ENCODE measurements at places on chromosomes 2 and 18. TPM values are rescaled to one million over a fixed set of nuclear protein-coding genes. Genes with fewer than 3 reads are reported as not detected.

GRCh38 chr18:44520981-44521667, 159.6 kb upstream of the SETBP1 start:
- no peak for DNase-seq

RAX gene
- not detected for total RNA-seq

DNA sequence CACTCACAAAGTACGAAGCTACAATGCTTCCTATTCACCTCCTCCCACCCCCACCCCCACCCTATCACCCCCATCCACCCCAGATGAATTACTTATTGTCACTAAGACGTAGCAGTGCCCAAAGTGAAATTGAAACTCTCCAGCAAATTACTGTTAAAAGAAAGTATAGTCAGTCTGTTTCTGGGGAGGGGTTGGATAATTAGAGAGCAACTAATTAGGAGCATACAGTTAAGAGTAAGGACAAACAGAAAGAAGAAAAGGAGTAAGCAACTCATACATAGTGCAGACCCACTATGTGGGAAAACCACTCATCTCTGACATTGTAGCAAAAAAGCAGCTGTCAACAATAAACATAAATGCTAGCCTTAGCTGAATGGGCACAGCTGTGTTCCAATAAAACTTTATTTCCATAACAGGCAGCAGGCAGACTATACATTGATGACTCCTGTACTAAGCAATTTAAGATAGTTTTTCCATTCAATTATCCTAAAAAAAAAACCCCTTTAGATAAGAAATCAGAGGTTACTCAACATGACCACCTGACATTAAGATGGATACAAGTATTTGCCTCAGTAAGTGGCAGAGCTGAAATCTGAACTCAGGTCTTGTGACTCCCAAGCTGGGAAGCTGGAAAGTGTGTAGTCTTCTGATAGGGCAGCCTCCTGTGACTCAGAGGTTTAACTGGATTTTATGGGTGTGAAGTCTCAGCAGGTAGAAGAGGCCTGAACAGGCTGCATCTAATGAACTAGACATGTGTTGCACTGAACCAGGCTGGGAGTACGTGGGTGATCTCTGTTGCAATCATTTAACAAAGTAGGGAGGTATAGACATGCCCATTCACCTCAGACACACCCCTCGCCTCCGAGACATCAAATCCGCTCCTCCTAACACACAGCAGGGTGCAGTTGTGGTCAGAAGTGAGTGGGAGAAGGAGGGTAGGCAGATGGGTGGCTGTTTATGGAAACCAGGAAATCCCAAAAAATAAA, 171.8 kb upstream of the KLF7 start:
- DNase-seq: no peak

GRCh38 chr18:70183441-70183840, 22.0 kb downstream of the RTTN start:
- no peak for DNase-seq

GRCh38 chr2:28336982-28337627, 55.6 kb upstream of the FOSL2 start:
- DNase-seq: no peak

GRCh38 chr18:35861367-35862118, 110.9 kb upstream of the RMP24 start:
- peak; percentile 42 for DNase-seq

DNA sequence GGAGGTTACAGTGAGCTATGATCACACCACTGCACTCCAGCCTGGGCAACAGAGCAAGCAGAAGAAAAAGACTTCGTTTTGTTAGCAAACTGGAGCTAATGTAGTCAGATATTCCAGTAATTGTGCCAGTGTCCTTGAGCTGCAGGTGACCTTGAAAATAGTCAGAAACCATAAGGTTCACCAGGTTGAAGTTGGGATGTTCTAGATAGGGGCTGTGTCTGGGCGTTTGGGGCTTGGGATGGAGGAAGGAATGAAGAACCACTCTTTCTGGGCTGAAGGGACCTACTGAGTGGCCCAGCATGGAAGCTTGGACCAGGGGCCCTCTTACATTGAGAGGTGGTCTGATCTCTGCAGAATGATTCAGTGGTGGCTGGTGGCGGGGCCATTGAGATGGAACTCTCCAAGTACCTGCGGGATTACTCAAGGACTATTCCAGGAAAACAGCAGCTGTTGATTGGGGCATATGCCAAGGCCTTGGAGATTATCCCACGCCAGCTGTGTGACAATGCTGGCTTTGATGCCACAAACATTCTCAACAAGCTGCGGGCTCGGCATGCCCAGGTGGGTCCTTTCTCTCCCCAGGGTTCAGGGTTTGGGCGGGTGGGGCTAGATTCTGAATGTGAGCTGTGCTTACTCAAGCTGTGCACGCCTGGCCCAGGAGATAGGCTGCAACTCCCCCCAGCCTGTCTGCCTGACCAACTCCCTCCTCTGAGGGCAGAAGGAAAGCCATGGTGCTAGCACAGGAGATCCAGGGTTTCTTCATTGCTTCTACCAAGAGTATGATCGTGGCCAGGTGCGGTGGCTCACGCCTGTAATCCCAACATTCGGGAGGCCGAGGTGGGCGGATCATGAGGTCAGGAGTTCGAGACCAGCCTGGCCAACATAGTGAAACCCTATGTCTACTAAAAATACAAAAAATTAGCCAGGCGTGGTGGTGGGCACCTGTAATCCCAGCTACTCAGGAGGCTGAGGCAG, 17.1 kb downstream of the CCT7 start:
- DNase-seq: no peak

GRCh38 chr18:32160547-32160946, 29.3 kb upstream of the MEP1B start:
- DNase-seq: no peak

DNA sequence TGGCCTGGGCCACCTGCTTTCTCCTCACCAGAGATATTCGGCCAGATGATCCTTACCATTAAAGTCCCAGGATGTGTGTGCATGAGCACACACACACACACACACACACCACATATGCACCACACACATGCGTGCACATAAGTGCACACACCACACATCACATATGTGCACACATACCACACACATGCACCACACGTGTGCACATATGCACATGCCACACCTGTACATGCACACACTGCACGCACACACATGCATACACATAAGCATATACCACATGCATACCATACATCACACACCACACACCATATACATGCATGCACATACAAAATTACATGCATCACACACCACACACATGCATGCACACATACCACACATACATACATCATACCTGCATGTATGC, 38.7 kb downstream of the RPL37A start:
- no peak for DNase-seq

GRCh38 chr18:27964811-27965210, 212.1 kb downstream of the CDH2 start:
- DNase-seq: no peak

GRCh38 chr18:79796531-79797405, 970 bp upstream of the KCNG2 start:
- no peak for DNase-seq

- DNase-seq: no peak
Observed at GRCh38 chr2:40487602-40488001, 35.7 kb upstream of the SLC8A1 start.

IFIH1 gene
- 5.9 TPM for total RNA-seq

DNA sequence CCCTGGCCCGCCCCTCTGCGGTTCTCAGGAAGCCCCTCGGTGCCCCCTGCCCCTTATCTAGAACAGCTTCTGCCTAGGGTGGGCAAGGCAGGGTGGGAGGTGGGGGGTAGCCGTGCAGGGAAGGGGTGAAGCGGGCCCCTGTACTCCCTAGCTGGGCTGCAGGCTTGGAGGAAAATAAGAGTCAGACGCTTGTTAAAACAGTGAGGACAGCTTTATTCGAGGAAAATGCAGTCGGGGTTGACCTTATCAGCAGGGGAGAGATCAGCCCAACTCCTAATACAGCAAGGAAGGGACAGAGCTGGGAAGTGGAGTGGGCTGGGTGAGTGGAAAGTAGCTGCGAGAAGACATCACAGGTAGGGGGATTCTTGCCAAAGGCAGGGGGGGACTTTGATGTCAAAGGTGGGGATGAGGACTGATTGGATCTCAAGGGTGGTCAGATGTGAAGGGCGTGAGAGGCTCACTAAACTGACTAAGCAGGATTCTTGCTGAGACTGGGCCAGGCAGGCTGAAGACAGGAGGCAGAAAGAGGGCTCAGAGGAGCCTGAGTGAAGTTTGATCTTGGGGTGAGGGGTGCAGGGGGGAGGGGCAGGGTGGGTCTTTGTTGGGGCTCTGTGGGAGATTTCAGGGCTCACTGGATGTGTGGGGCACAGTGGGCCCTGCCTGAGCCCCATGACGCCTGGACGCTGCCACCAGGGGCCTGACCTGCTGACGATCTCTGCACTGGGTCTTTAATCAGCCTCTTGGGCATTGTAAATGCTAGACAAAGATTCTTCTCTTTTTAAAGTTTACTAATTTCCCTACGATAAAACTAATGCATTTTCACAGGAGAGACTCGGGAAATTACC, 29.9 kb downstream of the HPCAL1 start:
- no peak for DNase-seq

DNA sequence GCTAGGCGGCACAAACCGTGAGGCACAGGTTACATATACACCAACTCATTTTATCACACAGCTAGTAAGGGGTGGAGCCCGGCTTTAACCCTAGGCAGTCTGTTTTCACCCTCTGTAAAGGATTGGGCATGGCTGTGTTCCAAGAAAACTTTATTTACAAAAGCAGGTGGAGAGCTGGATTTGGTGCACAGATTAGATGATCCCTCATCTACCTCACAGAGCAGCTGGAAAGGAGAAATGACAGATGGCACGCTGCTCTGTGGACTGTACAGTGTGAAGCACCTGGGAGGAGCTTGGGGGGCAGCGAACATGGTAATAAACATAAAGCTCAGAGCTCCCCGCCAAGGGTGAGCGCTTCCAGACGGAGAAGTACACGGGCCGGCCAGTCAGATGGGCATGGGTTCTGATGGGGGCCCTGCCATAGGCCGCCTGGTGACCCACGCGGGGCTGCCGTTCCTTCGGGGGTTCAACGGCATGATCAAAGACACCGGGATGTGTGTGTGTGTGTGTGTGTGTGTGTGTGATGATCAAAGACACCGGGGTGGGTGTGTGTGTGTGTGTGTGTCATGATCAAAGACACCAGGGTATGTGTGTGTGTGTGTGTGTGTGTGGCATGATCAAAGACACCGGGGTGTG, 862 bp upstream of the TMEM177 start:
- DNase-seq: no peak

REG3A gene
- total RNA-seq: not detected

CHRND gene
- total RNA-seq: not detected

DNA sequence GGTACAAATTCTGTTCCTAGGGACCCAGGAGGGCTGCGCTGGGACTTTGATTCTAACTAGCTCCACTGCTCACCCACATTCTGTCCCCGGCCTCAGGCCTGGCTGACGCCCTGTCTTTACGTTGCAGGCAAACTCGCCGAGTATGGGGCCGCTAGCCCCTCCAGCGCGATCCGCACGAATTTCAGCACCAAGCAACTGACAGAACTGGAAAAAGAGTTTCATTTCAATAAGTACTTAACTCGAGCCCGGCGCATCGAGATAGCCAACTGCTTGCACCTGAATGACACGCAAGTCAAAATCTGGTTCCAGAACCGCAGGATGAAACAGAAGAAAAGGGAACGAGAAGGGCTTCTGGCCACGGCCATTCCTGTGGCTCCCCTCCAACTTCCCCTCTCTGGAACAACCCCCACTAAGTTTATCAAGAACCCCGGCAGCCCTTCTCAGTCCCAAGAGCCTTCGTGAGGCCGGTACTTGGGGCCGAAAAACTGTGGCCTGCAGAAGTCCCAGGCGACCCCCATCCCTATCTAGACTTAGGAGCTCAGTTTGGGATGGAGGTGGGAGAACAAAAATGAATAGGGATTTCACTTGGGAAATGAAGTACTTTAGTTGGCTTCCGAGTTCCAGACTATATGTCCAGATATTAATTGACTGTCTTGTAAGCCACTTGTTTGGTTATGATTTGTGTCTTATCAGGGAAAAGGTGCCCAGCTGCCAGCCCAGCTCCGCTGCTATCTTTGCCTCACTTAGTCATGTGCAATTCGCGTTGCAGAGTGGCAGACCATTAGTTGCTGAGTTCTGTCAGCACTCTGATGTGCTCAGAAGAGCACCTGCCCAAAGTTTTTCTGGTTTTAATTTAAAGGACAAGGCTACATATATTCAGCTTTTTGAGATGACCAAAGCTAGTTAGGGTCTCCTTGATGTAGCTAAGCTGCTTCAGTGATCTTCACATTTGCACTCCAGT, 1.5 kb downstream of the HOXD1 start:
- no peak for DNase-seq

- DNase-seq: no peak
Observed at GRCh38 chr2:66095820-66096345, 339.0 kb upstream of the MEIS1 start.

PPM1B gene
- 56.7 TPM for total RNA-seq

GRCh38 chr18:10035281-10035991, 121.6 kb downstream of the VAPA start:
- DNase-seq: no peak

DNA sequence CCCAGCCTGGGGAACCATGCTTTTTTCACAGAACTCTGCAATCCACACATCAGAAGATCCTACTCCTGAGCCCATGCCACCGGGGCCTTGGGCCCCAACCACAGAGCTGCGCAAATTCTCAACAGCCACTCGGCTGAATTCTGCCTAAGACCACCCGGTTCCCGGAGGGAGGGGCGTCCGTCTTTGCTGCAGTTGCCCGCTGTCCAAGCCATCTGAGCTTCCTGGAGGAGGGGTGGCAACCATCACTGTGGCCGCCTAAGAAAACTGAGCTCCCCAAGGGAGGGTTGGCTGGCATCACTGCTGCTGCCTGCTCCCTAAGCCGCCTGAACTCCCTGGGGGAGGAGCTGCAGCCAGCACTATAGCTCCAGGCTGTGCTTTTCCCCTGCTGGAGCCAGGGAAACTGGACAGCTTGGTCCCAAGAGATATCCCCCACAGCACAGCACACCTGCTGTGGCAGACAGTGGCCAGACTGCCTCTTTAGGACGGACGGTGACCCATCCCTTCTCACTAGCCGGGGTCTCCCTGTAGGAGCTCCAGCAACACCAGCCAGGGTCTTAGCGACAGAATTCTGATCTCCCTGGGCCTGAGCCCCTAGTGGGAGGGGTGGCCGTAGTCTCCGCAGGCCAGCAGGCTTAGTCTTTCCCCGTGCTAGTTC, 1411.6 kb upstream of the CDH2 start:
- no peak for DNase-seq
